Islet precursor cell (in vitro differentiated cells): ENCODE measurements at places on chromosomes 2 and 18.
A peak's percentile ranks its signal among the peaks of the same experiment; 100 is the strongest.

- DNase-seq: no peak
Measured at GRCh38 chr2:192513575-192513974, 318.8 kb upstream of the TMEFF2 start.

DNA sequence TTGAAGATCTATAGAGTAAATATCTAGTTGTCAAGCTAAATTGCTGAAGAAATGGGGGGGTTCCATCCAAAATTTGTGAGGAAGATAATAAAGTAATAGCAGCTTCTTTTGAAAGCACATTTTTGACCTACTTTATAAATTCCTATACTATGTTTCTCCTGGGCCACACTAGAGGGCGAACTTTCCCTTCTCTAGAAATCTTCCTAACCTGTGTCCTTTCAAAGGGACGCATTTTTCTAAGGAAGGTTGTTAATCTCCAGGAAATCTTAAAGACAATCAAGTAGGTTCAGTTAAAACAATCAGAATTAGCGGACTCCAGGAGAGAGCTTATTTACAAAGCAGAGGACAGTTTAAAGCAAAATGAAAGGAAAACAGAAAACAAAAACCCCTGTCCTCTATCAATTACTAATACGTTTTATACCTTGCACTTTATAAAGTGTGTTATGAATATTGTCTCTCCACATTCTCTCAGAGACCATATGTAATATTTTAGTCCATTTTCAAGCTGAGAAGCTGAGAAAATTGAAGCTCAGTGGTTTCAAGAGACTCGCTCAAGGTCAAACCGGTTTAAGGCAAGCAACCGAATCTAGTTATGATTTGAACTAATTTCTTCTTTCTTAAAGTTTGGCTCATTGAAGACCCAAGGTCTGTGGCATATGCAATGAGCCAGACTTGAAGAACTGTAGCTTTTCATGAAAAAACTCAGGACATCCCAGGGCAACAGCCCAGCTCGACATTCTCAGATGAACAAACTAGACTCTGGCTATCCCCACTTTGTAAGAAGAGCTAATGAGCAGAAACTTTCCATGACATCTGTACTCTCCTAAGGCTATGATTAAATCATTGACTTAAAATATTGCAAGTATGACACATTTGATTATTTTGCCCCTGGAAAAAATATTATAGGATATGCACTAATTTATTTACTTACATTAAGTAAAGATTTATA lies 273.6 kb downstream of the PAX3 start:
- DNase-seq: no peak

GRCh38 chr2:64349131-64349530 lies 104.8 kb upstream of the LGALSL start:
- DNase-seq: no peak

- DNase-seq: no peak
Measured at GRCh38 chr2:223887127-223887526, 49.7 kb upstream of the AP1S3 start.

GRCh38 chr2:147808520-147808919 lies 36.3 kb upstream of the ACVR2A start:
- peak; percentile 87 for DNase-seq

DNA sequence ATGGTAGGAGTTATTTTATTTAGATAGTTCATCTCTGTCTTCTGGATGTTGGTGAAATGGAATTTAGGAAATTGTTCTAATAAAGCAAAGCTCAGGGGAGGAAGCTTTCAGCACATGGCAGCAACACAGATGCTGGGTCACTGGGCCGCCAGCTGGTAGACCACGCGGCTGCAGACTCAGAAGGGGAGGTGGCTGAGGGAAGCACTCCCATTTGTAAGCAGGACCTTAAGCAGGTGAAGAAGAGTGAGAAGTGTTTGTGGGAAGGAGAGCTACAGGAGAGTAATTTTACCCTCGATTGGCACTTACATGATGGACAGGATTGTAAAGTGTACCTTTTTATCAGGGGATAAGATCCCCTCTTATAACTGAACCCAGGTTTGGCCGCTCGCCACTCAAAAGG lies 24.4 kb downstream of the NMS start:
- no peak for DNase-seq

DNA sequence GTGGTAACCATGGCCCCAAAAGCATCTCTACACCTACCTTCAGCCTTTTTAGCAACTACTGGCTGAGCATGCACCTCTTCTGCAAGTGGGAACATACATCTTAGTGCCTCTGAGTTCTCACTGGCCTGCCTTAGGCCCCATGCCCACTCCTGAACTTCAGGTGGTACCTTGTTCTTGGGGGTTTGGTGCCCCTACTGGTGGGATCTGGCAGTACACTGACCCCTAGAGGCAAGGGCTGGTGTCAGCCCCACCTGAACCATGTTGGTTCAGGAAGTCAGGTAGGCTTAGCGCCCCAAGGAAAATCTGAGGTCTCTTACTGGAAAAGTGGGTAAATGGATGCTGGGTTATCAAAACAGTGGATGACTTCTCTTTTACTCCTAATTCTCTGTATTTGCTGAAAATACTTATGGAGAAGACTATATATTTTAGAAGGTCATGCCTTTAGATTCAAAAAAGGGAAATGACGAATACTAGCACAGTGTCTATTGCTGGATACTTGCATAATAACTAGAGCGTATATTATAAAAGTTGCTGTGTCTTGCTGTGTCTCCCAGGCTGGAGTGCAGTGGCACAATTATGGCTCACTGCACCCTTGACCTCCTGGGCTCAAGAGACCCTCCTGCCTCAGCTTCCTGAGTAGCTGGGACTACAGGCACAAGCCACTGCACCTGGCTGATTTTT lies 84.6 kb downstream of the RAB31 start:
- DNase-seq: no peak

DNA sequence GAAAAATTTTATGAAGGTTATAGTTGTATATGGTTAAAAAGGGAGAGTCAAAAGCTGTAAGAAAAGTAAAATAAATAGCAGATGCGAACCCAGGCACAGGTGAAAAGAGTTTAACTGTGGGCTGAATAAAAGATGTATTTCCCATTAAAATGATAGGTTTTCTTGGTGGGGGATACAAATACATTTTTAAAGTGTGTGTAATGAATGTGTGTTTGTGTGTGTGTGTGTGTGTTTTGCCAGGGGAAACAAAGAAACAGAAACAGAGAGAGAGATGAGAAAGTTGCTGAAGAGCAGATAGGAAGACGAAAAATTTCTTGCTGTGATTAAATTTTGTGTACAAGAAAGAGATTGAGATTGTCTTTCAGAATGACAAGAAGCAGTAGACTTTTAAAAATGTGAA lies 12.1 kb downstream of the TFPI start:
- DNase-seq: no peak

DNA sequence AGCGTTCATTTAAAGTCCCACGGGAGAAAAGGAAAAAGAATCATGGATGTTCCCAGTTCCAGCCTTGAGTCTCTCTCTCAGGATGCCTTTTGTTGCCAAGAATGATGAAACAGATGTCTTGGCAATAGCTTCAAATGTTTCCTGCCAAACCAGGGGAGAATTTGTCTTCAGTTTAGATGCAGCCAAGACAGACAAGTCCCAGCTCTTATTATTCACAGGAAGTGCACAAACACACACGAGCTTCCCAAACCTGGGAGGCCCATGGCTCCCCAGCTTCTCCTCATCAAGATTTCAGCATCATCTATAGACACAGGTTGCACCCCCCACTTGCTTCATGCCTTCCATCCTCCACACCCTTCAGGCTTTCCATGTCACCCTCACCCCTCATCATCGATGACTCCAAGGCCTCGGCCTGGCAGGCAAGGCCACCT lies 45.9 kb downstream of the HS1BP3 start:
- DNase-seq: no peak

DNA sequence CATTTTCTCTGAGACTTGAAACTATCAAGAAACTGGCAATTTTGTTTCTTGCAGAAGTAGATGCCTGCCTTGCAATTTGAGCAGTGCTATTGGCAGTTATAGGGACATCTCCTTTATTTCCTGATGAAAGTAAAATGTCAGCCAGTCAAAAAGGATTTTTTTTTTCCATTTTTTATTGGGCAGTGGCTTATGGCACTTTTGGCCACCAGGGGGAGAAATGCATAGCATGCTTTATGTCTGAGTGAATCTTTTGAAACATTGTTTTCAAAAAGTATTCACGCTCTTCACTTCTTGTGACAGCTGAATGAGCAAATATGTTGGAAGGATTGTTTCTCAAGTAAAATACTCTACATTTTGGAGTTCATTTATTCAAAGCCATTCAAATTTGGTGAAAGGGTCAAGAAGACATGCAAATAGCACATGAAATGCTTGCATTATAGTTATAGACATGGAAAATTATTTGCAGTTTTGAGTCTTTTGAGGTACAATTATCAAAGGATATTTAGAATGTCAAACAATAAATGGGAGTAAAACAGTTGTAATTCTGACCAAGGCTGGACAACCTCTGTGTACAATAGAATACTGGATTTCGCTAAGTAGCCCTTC lies 491.0 kb downstream of the CDH2 start:
- no peak for DNase-seq

DNA sequence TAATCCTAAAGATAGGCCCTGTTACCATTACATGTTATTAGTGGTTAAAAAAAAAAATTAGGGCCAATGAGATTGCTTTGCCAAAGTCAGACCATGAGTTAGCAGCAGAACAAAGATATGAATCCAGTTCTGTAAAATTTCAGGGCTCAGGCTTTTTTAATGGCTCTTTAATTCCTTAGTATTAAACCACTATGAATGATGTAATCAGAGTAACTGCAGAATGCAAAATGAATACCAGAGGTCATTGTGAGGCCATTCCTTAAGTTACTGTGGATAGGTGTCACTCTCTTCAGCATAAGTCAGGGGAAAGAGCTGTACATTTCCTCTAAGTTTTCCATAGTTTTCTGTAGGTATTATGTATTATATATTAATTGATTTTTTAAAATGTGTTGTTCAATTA lies 42.2 kb upstream of the TBR1 start:
- DNase-seq: no peak

- no peak for DNase-seq
Measured at GRCh38 chr2:23599006-23599405, 214.0 kb downstream of the KLHL29 start.

GRCh38 chr18:9788140-9788539 lies 80.0 kb downstream of the RAB31 start:
- DNase-seq: no peak

DNA sequence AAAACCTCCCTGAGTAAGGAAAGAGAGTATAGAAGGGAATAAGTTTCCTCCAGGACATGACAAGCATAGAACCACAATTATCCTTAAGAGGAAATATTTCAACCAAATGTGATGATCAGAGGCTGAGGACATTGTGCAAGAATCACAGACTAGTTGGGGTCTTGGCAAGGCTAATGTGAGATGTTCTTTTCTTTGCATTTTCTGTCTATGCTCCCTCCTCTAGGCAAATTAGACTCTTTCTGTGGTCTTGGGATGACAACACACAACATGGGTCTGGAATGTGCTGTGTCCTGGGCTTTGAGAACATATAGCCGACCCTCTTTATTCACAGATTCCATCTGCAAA lies 32.0 kb upstream of the IL1RL1 start:
- DNase-seq: no peak

DNA sequence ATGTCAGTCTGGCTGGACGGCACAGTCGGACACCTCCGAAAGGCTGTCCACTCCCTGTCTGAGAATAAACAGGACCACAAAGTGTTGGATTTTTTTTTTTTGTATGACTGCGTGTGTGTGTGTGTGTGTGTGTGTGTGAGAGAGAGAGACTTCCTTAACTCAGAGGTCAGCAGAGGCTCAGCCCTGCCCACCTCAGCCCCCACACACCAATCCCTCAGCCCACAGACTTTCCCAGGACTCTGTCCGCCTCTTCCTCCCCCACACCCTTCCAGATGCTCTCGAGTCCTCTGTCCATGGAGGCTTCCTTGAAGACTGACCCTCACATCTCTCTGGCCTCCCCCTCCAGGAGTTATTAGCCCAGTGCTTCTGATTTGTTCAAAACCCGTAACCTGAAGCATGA lies 147.3 kb downstream of the BCL11A start:
- peak; percentile 72 for DNase-seq

DNA sequence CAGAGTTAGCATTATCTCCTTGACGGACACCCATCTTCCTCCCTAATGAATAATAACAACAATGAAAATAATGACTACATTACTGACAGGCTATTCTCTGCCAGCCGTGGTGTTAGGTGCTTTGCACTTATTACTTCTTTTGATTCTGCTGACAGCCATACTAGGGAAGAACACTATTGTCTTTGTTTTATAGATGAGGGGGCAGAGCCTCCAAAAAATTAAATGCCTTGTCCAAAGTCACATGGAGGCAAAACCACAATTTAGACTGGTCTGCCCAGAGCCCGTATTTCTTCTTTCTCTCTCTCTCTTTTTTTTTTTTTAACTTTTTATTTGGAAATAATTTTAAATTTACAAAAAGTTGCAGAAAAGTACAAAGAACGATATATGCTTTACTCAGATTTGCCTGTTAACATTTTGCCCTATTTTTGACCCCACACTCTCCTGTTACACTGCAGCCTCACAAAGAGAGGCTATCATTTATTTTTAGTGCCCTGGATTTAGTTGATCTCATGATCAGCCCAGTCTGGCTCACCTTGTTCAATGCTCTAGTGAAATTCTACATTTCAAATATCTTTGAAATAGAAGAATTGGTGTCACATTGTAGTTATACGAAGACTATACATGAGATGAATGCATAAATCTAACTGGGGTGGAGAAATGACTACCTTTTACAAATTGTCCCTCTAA lies 369.4 kb downstream of the LRRTM1 start:
- no peak for DNase-seq

- DNase-seq: no peak
Measured at GRCh38 chr2:45533771-45534170, 77.3 kb downstream of the SRBD1 start.

GRCh38 chr18:49899657-49900330 lies 86.5 kb upstream of the ACAA2 start:
- no peak for DNase-seq

- DNase-seq: peak; percentile 78
Measured at GRCh38 chr18:38545071-38545470, 979.5 kb upstream of the CELF4 start.

- DNase-seq: no peak
Measured at GRCh38 chr2:16899958-16900357, 234.3 kb upstream of the CYRIA start.

DNA sequence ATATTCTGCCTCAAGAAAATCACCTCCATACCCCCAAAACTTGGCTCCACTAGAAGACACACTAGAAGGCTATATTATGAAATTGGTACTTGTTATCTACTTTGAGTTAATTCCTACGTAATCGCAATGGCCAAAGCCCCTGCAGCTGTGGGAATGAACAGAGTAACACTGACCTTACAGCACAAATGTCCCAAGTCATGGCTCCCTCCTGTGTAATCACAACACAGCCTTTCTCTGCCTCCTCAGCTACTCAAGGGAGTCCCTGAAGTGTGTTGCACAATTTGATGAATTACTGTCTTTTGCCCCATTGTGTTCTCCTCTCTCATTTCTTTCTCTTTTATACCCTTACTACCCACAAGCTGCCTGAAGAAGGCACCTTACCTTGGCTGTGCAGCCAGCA lies 375.2 kb downstream of the ARHGAP15 start:
- DNase-seq: no peak

DNA sequence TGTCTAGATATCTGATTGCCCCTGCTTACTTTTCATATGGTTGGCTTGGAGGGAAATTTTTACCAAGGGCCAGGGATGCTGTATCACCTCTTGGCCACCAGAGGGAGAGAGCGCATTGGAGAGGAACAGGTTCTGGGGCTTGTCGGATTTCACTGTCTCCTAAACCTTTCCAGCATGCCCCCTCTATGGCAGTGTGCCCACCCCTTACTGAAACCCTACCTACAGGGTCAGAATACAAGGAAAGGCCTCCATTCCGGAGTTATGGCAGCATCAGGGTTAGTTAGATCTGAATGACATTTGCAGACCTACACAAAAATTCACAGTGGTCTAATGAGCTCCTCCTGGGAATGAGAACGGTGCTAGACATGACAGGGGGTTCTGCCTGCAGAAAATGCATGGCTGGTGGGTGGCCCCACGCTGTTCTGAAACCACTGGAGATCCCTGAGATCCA lies 5.8 kb downstream of the SLC14A2 start:
- no peak for DNase-seq
